ENCODE measurements at places on chromosomes 13 and 19. TPM values are rescaled to one million over a fixed set of nuclear protein-coding genes. Genes with fewer than 3 reads are reported as not detected.

The ZNF541 gene
- not detected for total RNA-seq

The ATP4A gene
- total RNA-seq = not detected

The SIGLEC10 gene
- 2.1 TPM for total RNA-seq

The PNMA8B gene
- total RNA-seq = 3.1 TPM

The FBXO17 gene
- 31.9 TPM for total RNA-seq

The HCN2 gene
- 0.59 TPM for total RNA-seq

DNA sequence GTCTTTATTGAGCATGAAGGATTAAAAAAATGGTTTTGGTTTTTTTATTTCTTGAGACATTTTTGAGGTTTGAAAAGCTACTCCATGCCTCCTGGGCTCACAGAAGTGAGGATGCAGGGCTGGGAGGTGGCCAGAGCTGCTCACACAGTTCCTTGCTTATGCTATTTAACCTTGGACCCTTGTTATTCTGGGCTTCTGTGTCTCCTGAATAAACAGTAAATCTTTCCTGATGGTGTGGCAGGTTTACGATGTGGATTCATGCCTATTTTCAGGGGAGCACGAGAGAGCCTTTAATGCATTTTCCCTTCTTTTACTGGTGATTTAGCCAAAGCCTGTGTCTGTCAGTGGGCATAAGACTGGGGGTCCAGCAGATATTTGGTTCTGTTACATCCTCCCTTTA lies 34.3 kb upstream of the PCDH8 start:
- no peak overlapping the region for H3K27ac ChIP-seq
- DNase-seq = no peak
- no peak overlapping the region for H3K4me3 ChIP-seq
- H3K27me3 ChIP-seq = no peaks in the 10 kb centered on the region
- no peaks in the 10 kb centered on the region for H3K4me1 ChIP-seq

DNA sequence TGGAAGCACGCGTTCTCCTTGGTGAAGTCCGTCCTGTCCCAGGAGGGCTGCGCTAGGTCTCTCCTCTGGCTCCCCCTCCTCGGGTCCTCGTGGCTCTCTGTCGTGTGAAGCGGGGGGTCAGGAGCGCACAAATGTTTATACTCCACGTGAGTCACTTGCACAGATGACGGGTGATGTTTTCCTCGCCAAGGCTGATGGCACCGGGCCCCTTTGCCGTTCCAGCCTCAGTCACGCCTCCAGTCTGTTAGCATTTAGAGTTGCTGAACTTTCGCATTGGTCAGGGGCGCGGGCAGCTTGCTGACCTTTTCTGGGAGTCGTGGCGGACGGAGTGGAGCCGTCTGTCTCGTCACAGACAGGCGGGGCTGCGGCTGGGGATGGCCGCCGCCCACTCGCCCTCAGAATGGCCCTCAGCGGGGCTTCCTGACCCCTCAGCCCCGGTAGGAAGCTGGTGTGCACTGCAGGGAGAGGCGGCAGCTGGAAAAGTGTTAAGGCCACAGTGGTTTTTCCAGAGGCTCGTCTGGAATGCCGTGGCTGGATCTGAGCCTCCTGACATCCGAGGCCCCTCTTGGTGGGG lies 13.7 kb downstream of the KLHL26 start:
- no peaks in the 10 kb centered on the region for H3K27me3 ChIP-seq
- H3K36me3 ChIP-seq = no peaks in the 10 kb centered on the region
- peak overlapping the region; percentile 40 for H3K4me3 ChIP-seq
- H3K4me1 ChIP-seq = no peaks in the 10 kb centered on the region
- DNase-seq = peak; percentile 72
- peak overlapping the region; percentile 94 for H3K27ac ChIP-seq

DNA sequence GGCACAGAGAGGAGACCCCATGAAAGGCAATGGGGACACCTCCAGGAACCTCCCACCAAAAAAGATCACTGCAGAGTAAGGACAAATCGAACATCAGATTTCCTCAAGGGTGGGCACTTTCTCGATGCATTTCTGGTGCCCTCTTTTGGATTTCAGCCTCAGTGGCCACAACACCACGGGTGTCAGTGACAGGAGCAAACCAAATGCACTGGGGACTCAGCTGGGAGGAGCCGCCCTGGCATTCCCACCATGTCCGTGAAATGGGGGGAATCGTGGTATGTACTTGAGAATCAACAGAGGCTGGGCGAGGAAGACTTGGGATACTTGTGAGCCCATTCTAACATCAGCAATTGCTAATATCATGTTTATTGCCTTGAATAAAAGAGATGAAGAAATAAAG lies 16.3 kb downstream of the FAM187B start:
- no peak overlapping the region for H3K27ac ChIP-seq
- DNase-seq = no peak
- no peaks in the 10 kb centered on the region for H3K36me3 ChIP-seq
- no peak overlapping the region for H3K4me3 ChIP-seq

GRCh38 chr19:47651691-47652090 lies 42.8 kb downstream of the BICRA start:
- no peak overlapping the region for H3K4me3 ChIP-seq
- H3K36me3 ChIP-seq = peaks cover 27% of the 10 kb centered on the region
- no peak overlapping the region for H3K27ac ChIP-seq
- H3K4me1 ChIP-seq = peaks cover 7% of the 10 kb centered on the region
- DNase-seq = no peak

DNA sequence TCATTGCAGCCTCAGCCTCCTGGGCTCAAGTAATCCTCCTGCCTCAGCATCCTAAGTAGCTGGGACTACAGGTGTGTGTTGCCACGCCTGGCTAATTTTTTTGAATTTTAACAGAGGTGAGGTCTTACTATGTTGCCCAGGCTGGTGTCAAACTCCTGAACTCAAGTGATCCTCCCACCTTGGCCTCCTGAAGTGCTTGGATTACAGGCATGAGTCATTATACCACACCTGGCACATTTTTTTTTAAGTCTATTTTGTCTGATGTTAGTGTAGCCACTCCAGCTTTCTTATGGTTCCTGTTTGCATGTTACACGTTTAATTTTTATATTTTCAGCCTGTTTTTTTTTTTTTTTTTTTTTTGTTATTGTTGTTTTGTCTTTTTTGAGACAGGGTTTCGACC lies 24.8 kb downstream of the KDM4B start:
- peaks cover 1% of the 10 kb centered on the region for H3K4me1 ChIP-seq
- no peak for DNase-seq
- no peak overlapping the region for H3K27ac ChIP-seq
- no peaks in the 10 kb centered on the region for H3K36me3 ChIP-seq
- H3K27me3 ChIP-seq = no peaks in the 10 kb centered on the region

GRCh38 chr13:50994651-50995050 lies 85.1 kb downstream of the RNASEH2B start:
- peaks cover 9% of the 10 kb centered on the region for H3K4me1 ChIP-seq
- H3K36me3 ChIP-seq = no peaks in the 10 kb centered on the region
- no peaks in the 10 kb centered on the region for H3K27me3 ChIP-seq

DNA sequence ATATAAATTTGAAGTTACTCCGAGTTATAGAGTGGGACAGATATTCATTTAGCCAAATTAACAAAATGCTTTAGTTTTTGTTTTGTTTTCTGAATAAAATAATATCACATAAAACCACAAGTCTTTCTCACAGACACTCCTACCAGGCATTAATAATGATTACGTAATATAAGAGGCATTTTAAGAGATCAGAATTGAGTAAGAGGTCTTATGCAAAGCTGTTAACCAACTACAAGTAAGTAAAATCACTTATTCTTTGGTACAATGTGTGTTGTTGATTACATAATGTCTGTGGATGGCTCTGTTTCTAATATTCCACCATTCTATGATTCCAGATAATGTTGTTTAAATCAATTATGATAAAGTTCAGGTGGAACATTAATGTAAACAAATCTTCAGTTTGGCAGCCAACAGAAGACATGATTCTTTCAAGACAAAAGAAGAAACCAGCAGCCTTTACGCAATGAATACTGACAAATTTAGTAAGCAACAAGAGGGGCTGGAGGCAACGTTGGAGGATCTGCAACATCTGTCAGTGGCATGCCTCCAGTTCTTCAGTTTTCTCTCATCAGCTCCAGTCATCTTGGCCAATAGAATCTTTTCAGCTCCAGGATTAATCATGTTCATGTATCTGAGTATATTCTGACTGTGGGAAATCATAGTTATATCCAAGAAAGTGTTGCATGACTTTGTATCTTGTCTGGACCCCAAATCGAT lies 403.8 kb downstream of the SLITRK5 start:
- DNase-seq = no peak
- H3K27me3 ChIP-seq = no peaks in the 10 kb centered on the region
- H3K4me1 ChIP-seq = no peaks in the 10 kb centered on the region
- H3K4me3 ChIP-seq = no peak overlapping the region

- H3K27me3 ChIP-seq = no peaks in the 10 kb centered on the region
- peak overlapping the region; percentile 38 for H3K27ac ChIP-seq
- H3K4me1 ChIP-seq = peaks cover 24% of the 10 kb centered on the region
- H3K36me3 ChIP-seq = no peaks in the 10 kb centered on the region
- H3K4me3 ChIP-seq = no peak overlapping the region
These were observed 43.6 kb downstream of the ARHGAP35 start for GRCh38 chr19:46904114-46905060.

DNA sequence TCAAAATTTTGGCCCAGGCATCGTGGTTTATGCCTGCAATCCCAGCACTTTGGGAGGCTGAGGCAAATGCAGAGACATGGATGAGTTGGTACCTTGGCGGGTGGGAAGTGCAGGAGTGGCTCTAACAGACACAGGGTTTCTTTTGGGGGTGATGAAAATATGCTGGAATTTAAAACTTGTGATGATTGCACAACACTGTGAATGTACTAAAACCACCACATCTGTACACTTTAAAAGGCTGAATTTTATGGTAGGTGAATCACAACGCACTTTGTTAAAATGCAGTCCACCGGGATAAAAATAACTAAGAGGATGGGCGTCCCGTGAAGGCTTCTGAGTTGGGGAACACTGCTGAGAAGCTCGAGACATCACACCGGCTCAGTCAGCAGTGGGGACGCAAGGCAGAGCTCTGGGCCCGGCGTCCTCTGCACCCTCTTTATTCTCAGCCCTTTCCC lies 47.1 kb downstream of the MLLT1 start:
- no peak for DNase-seq
- no peak overlapping the region for H3K27ac ChIP-seq
- H3K4me1 ChIP-seq = no peaks in the 10 kb centered on the region
- H3K36me3 ChIP-seq = no peaks in the 10 kb centered on the region

- no peak overlapping the region for H3K27ac ChIP-seq
- no peaks in the 10 kb centered on the region for H3K36me3 ChIP-seq
- no peak overlapping the region for H3K4me3 ChIP-seq
- H3K4me1 ChIP-seq = no peaks in the 10 kb centered on the region
These were observed 153.8 kb upstream of the UBL3 start for GRCh38 chr13:30004204-30004603.

- peak overlapping the region; percentile 81 for H3K27ac ChIP-seq
- no peaks in the 10 kb centered on the region for H3K27me3 ChIP-seq
- no peak for DNase-seq
- peaks cover 59% of the 10 kb centered on the region for H3K4me1 ChIP-seq
These were observed 38.9 kb downstream of the CAPN12 start for GRCh38 chr19:38705197-38706019.

- H3K36me3 ChIP-seq = peaks cover 9% of the 10 kb centered on the region
- H3K27me3 ChIP-seq = no peaks in the 10 kb centered on the region
- H3K4me1 ChIP-seq = peaks cover 33% of the 10 kb centered on the region
- no peak overlapping the region for H3K27ac ChIP-seq
- no peak overlapping the region for H3K4me3 ChIP-seq
- DNase-seq = no peak
These were observed 49.4 kb downstream of the RASA3 start for GRCh38 chr13:114082849-114083645.

DNA sequence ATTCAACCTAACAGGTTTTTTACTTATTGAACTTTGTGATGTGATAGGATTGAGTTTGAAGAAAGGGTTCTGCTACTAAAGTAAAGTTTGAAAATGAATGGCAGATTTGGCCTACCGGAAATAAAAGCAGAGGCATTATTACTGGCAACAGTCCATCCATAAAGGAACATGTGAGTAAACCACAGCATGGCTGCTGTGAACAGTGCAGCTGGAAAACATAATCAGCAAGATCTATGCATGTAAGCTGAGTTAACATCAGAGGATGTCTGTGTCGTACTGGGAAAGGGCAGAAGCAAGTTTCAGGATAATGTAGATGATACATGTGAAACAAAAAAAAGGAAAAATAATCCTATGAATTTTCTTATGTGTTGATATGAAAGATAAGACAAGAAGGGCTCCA lies 87.6 kb downstream of the CYSLTR2 start:
- DNase-seq = no peak
- no peaks in the 10 kb centered on the region for H3K27me3 ChIP-seq
- no peaks in the 10 kb centered on the region for H3K4me1 ChIP-seq
- H3K36me3 ChIP-seq = no peaks in the 10 kb centered on the region

DNA sequence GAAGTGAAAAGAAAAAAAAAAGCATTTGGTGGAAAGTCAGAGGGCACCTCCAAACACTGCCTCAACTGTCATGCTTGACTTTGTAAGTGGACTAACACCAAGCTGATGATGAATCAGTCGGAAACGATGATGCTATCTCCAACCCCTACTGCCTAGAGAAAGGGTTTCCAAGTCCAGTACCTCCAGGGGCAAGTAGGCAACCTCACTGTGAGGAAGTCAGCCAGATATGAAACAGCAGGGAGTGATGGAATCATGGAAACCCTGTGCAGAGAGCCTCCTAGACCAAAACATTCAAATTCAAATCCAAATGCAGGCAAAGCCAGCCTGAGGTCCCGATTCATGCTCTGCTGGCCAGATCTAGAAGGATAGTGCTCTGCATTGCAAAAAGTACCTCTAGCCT lies 100.9 kb upstream of the SERP2 start:
- no peaks in the 10 kb centered on the region for H3K36me3 ChIP-seq
- no peak overlapping the region for H3K27ac ChIP-seq
- H3K4me1 ChIP-seq = peaks cover 19% of the 10 kb centered on the region
- H3K4me3 ChIP-seq = no peak overlapping the region
- no peaks in the 10 kb centered on the region for H3K27me3 ChIP-seq

- H3K4me1 ChIP-seq = no peaks in the 10 kb centered on the region
- no peak overlapping the region for H3K4me3 ChIP-seq
- DNase-seq = no peak
- no peaks in the 10 kb centered on the region for H3K27me3 ChIP-seq
- H3K27ac ChIP-seq = no peak overlapping the region
These were observed 207.1 kb upstream of the PCDH9 start for GRCh38 chr13:67437244-67437643.

GRCh38 chr13:109704771-109705635 lies 81.4 kb downstream of the IRS2 start:
- peak; percentile 53 for DNase-seq
- H3K36me3 ChIP-seq = no peaks in the 10 kb centered on the region
- H3K4me3 ChIP-seq = no peak overlapping the region
- no peaks in the 10 kb centered on the region for H3K4me1 ChIP-seq
- peak overlapping the region; percentile 38 for H3K27ac ChIP-seq

DNA sequence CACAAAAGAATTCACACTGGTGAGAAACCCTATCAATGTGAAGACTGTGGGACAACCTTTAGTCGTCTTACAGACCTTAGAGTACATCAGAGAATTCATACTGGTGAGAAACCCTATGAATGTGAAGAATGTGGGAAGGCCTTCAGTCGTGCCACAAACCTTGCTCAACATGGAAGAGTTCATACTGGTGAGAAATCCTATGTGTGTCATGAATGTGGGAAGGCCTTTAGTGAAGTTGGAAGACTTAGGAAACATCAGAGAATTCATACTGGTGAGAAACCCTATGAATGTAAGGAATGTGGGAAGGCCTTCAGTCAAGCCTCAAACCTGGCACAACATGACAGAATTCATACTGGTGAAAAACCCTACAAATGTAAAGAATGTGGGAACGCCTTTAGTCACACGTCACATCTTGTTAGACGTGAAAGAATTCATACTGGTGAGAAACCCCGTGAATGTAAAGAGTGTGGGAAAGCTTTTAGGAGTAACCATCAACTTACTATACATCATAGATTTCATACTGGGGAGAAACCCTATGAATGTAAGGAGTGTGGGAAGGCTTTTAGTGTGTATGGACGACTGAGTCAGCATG lies 24.0 kb upstream of the ZNF573 start:
- no peaks in the 10 kb centered on the region for H3K27me3 ChIP-seq
- no peaks in the 10 kb centered on the region for H3K36me3 ChIP-seq
- DNase-seq = no peak
- no peaks in the 10 kb centered on the region for H3K4me1 ChIP-seq
